ENCODE measurements at places on chromosomes 16 and 17.

- DNase-seq, result no peak
These were observed 2.0 kb downstream of the TMC5 start for GRCh38 chr16:19419698-19420075.

DNA sequence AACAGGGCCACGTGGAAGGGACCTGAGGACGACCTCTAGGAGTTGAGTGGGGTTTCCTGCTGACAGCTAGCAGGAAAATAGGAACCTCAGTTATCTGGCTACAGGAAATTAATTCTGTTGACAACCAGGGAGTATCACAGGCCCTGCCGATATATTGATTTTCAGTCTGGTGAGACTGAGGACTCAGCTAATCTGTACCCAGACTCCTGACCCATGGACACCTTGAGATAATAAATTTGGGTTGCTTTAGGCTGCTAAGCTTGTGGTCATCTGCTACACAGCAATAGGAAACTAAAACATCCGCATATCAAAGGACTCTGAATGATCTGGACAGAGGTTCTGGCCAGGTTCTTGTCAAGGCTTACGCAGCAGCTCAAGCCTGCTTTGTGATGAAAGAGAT is 80.8 kb upstream of the CNEP1R1 start:
- DNase-seq, result no peak

GRCh38 chr17:81733507-81734404 is 21.7 kb downstream of the SLC25A10 start:
- peak; percentile 70 for DNase-seq

DNA sequence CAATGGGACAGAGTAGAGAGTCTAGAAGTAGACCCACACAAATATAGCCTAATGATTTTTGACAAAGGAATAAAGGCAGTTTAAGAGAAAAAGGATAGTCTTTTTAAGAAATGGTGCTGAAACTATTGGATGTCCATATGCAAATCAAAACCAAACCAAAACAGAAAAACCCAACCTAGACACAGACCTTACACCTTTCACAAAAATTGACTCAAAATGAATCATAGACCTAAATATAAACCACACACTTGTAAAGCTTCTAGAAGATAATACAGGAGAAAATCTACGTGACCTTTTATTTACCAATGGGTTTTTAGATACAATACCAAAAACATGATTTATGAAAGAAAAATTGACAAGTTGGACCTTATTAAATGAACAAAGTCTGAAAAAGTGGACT is 66.4 kb upstream of the MPHOSPH6 start:
- no peak for DNase-seq

DNA sequence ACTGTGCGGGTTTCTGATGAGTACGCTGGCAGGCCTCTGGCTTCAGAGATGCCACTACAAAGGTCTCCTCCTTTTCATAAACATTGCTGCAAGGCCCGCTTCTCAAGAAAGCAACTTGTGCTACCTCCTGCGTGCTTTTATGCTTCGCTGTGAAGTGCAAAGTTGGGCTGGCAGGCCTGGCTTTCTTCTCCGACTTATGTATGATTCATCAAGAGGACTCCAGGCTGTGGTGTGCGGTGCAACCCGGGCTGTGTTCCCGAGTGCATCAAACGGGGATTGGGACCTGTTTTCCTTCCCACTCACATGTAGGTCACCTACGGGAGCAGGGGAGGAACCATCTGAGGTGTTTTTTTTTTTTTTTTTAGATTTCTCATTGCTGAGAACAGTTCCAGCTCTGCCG is 534.1 kb downstream of the WWOX start:
- DNase-seq, result no peak

DNA sequence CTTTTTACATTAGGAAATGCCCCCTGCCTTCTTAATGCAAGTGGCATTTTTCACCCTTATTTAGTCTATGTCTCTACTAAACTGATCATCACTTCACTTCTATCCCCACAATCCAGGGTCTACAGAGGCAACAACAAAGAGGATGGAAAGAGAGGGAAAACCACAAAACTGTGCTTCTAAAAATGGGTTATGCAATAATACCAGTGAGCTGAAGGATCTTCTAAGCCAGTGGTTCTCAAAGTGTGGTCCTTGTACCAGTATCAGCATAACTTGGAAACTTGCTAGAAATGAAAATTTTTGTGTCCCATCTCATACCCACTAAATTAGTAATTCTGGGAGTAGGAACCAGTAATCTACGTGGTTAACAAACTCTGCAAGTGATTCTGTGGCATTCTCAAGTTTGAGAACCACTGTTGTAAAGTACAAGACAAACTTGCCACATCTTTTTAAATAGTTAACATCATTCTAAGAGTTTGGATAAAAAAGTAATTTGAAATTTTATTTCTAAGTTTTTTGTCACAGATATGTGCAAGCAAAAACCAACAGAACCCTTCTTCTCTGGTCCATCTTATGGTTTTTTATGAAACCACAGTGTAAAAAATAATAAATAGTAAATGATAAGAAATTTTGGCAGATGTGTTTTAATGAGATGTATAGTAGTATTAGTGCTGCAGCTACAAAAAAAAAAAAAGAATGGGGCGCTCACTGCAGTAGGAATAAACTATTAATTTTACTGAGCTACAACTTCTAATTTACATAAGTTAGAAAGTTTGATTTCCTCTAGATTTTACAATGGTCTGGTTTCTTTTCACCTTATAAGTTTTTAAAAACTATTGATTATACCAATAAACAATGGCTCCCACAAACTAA is 16.2 kb downstream of the CDC27 start:
- DNase-seq, result no peak

DNA sequence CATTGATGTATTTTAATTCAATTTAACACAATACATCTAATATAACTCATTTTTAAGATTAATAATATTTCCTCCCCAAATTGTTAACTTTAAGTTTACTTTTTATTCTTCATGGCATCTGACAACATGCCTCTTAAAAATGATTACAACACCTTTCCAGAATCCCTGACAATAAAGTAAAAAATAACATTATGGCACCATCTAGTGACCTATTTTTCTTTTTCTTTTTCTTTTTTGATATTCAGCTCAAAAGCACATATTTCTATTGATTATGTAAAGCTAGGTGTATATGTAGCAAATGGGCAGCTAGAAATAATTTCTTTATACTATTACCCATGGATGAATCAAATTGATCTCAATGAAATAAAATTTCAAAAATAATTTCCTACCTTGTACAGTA is 834.3 kb upstream of the CDH8 start:
- DNase-seq, result no peak

- DNase-seq, result no peak
These were observed 65.8 kb downstream of the PRMT7 start for GRCh38 chr16:68376590-68376989.

DNA sequence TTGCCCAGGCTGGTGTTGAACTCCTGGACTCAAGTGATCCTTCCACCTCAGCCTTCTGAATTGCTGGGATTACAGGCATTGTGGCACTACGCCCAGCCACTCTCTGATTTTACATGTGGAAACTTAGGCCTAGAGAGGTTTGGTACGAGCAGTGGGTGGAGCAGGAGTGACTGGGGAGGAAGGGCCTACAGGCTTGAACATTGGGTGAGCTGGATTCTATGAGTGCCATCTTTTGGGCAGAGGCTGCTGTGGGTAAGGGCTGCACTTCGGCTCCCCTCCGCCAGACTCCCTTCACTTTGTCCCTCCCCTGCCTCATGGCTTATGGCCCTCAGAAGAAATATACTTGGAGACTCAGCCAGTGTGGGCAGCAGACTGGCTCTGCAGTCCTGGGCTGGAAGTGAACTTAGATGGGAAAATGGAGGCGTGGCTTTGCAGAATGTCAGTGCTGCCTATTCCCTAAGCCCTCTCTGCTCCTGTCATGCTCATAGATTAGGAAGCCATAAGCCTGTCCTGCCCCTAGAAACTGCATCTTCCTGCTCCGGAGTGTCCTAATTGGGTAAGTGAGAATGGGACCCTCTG is 9.5 kb upstream of the MRC2 start:
- DNase-seq, result no peak

- DNase-seq, result peak; percentile 80
These were observed 7.5 kb downstream of the EPOP start for GRCh38 chr17:38667099-38667786.

DNA sequence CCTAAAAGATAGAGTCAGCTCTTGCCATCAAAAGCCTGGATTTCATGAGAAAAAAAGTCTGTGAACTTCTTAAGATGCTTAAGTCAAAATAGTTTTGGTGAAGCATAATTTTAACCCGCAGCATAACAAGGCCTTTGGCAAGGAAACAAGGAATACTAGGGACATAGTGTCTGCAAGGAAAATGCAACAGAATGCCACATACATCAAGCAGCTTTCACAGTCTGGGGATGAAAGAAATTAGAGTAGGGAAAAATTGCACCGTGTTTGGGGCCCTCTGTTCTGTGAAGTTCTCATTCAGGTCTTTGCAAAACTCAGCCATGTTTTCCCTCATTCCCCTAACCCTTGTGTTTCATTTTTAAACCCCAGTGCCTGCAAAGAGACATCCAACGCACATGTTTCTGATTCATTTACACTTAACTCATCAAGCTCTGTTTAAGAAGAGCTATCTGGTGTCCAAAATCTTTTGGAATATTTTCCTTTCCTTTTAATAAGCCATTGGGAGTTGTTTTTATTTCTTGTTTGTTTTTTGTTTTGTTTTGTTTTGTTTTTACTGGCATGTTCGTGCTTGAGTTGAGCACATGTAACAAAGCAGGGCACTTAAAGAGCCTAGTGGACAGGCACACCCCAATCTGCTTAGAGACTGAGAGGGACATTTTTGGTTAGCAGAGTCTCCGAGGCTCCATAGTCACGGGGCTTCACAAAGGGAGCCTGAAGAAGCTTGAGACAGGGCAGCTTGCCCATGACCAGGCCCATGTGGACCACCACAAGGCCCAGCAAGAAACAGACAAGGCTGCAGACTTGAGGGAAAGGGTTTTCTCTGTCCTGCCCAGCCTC is 116.5 kb downstream of the ANKFN1 start:
- DNase-seq, result no peak

- DNase-seq, result no peak
These were observed 853.4 kb downstream of the KCNJ2 start for GRCh38 chr17:71022758-71023157.

DNA sequence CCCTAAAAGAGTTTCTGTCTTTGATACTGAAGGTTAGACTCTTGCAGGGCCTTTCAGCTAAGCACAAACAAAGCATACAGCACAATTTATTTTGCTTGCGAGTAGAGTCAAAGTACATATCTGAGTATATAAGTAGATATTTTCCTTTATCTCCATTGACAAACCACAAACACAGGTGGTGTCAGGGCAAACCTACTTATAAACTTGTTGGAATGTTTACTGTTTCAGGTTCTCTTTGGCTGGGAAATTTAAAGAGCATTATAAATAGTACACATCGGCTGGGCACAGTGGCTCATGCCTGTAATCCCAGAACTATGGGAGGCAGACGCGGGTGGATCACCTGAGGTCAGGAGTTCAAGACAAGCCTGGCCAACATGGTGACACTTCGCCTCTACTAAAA is 442.6 kb upstream of the PSMD7 start:
- DNase-seq, result no peak

DNA sequence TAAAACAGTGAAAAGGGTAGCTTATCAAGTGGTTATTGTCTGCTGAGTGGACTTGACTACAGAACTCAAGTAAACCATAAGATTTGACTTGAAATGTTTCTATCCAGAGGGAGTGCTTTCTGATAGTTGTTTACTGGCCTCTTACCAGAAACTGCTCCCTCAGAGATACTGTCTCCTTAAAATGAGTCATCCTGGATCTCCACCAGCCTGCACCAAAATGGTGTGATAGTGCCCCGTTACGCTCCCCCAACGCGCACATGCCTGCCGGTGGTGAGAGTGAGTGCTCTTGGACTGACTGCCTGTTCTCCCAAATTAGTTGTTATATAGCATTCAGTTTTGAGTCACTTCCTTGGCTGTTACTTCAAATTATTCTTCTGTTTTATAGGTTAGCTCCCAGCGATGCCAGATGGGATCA is 22.9 kb downstream of the PRCD start:
- DNase-seq, result no peak

GRCh38 chr17:5958850-5959249 is 111.3 kb upstream of the WSCD1 start:
- no peak for DNase-seq

DNA sequence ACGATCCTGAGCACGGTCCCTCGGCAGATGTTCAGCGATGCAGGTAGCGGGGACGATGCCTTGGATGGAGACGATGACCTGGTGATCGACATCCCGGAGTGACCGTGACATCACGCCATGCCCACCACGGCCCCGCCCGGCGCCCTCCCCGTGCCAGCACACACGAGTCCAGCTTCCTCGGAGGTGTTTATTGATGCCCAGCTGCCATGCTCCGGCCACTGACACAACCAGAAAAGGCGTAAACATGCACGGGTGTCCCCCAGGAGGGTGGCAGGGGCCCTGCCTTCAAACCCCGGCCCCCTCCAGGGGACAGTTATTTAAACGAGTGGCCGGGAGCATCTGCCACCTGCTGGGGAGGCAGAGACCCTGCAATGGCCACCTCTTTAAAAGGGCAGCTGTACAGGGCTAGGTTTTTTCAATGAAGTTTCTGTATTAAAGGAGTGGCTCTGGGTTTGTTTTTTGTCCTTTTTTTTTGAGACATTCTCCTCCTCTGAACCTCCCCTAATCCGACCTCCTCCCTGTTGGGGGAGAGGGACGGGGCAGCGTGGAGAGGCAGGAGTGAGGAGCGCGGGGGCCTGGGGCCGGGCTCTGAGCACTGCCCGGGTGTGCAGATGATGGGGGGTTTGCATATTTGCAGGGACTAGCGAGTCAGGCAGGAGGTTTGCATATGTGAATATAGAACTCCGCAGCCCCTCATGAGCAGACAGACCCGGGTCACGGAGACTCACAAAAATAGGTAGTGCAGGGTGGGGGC is 5.3 kb downstream of the DOC2A start:
- peak; percentile 57 for DNase-seq

- no peak for DNase-seq
These were observed 190.4 kb downstream of the WWOX start for GRCh38 chr16:78289844-78290277.

GRCh38 chr16:83624429-83625120 is 183.2 kb upstream of the HSBP1 start:
- DNase-seq, result no peak

DNA sequence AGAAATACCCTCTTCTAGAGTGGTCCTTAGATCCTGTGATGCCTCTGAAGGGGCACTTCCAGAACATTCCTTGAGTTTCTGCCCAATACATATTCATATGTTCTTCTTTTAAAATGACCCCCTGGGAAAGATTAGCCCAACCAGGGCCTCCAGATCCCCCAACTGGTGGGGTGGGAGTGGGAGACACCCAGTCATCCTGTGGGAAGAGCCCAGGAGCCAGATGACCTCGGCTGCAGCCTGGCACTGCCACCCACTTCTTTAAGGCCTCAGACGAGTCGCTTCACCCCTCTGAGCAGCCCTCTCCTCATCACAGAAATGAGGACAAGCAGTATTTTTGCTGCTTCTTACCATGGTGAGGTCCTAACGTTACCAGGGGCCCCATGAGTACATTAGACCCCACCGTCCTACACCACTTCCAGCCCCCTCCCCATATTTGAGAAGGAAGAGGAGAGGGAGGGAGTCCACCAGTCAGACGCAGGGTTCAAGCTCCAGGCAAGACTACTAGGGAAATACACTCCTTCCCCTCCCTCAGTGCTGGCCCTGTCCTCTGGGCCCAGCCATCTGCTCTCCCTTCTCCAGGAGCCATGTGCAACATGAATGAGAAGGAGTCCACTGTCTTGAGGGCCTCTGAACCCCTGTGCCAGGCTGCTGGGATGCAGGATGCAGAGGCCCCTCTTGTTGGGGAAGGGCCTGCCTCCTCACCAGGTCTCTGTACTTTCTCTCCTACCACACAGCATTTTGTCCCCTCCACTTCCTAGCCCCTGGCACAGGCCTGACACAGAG is 11.8 kb downstream of the MPO start:
- no peak for DNase-seq

- no peak for DNase-seq
These were observed 224.1 kb downstream of the GSG1L start for GRCh38 chr16:27839419-27839818.
